ENCODE measurements at places on chromosomes 12 and 14. TPM values are rescaled to one million over a fixed set of nuclear protein-coding genes. Genes with fewer than 3 reads are reported as not detected.

The HOXC12 gene
- total RNA-seq, result not detected

The TESPA1 gene
- total RNA-seq, result 0.64 TPM

The ING4 gene
- total RNA-seq, result 48.6 TPM

The CAMKK2 gene
- 21.7 TPM for total RNA-seq

The FOXN4 gene
- total RNA-seq, result 0.29 TPM

The RBM19 gene
- total RNA-seq, result 31.4 TPM

The L3HYPDH gene
- total RNA-seq, result 54.2 TPM

The TMEM30B gene
- total RNA-seq, result 14.3 TPM

The CD27 gene
- total RNA-seq, result 0.12 TPM

The SMCO3 gene
- total RNA-seq, result 3.3 TPM

The ACACB gene
- total RNA-seq, result 54.4 TPM

The ARHGEF40 gene
- 77.5 TPM for total RNA-seq

The RNASE3 gene
- total RNA-seq, result 3.3 TPM
